ENCODE measurements at places on chromosomes 6 and 20.

DNA sequence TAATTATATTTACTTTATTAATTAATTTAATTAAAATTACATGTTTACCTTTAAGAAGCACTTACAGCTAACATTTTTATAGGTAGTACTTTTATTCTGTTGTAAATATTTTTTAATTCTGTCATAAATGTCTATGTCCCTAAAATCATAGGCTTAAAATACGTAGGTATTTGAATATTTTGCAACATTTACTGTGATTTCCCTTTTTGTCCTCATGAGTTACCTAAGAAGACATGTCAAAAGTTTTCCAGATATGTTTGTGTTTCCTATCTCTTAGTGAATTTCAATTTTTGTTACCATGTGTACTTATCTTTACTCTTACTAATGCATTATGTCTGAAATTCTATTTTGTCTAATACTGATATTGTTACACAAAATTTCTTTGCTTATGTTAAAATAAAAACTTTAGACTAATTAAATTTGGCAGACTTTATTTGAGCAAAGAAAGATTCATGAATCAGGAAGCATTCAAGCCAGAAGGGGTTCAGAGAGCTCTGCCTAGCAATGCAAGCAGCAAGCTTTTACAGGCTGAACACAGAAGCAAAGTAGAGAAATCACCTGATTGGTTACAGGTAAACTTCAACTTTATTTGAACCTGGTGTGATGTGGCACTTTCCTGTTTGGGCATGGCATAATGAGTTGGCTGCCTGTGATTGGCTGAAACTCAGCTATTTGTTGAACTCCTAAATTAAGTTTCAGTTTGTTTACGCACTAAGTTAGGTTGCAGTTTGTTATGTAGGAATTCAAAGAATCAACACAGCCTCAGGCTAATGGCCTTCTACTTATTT lies 123.2 kb upstream of the TMEM170B start:
- DNase-seq: peak; percentile 95

GRCh38 chr6:149450679-149451375 lies 34.0 kb downstream of the ZC3H12D start:
- no peak for DNase-seq

- peak; percentile 74 for DNase-seq
These were observed 128.5 kb upstream of the CDYL start for GRCh38 chr6:4647414-4648365.

DNA sequence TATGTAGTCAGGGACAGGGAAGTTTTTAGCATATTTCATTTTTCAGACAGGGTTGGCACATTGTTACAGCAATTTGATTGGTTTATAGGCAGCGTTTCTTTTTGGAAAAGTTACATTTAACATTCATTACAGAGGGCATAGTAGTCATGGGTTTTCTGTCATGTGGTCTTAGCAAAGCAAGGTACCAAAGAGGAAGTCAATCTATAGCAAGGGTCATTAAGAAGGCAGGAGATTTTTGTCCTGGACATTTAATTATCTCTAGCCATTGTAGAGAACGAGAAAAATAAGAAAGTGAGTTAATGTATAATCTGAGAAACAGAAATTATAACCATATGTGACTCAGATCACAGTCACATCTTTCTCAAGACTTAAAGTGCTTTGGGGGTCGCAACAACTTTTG lies 47.4 kb downstream of the TPD52L1 start:
- no peak for DNase-seq

DNA sequence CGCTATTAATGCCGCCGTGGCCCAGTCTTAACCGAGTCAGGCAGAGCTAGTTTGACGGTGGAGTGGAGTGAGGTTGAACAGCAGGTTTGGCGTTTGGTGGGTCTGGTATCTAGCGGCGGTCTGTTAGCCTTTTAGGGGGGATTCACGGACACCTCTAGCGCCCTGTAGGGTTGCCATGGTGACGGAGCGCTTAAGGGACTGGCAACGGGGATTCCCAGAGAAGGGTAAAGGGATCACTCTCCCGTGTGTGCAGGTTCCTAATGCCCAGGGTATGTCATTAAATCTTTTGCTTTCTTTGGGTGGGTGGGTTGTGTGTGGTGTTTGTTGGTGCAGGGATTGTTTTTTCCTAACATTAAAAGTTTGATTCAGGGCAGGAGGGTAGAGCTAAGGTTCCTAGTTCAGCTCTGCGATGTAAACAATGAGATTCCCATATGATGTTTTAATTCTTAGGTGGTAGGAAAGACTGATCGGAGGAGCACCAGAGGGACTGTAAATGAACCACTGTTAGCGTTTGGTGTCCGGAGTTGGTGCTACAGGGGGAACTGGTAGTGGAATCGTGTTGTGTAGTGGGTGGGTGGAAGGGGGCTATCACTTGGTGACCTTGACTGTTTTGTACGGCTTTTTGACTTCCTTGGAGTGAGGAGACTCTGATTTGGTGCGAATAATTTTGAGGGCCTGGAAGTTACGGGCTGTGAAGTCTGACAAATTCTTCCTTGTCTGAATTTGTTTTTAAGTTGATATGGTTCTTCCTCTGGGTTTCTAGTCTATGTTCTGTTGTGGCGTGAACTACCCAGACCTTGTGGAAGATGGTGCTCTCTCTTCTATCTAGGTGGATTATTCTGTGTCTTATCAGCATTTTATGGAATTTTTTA lies 5.0 kb downstream of the BRD2 start:
- DNase-seq: peak; percentile 39
